Glomerular endothelial cell (primary cell): ENCODE measurements at places on chromosomes 12 and 14.

- peak; percentile 18 for DNase-seq
Observed at GRCh38 chr12:69415471-69416275, 54.5 kb upstream of the FRS2 start.

- DNase-seq, result no peak
Observed at GRCh38 chr14:105471297-105471821, 3.3 kb upstream of the CRIP2 start.

- no peak for DNase-seq
Observed at GRCh38 chr14:59811073-59811472, 59.5 kb downstream of the RTN1 start.

DNA sequence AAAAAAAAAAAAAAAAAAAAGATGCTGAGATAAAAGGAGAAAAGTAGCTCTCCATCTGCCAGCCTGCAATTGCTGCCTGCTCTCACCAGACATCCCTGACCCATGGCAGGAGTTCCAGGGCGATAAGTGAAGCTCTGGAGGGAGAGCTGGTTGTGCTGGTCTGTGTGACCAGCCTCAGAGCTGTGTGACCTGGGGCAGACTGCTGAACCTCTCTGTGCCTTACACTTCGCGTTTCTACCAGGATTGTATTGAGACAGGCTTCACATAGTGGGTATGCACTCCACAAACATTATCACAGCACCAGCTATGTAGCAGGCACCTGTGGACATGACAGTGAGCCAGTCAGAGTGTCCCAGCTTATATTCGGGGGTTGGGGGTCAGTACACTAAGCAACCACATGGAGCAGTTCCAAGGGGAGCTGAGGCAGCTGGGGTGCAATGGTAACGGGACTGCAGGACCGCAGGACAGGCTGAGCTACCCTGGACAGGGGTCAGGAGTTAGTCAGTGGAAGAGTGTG, 57.5 kb downstream of the RBM19 start:
- DNase-seq, result no peak

DNA sequence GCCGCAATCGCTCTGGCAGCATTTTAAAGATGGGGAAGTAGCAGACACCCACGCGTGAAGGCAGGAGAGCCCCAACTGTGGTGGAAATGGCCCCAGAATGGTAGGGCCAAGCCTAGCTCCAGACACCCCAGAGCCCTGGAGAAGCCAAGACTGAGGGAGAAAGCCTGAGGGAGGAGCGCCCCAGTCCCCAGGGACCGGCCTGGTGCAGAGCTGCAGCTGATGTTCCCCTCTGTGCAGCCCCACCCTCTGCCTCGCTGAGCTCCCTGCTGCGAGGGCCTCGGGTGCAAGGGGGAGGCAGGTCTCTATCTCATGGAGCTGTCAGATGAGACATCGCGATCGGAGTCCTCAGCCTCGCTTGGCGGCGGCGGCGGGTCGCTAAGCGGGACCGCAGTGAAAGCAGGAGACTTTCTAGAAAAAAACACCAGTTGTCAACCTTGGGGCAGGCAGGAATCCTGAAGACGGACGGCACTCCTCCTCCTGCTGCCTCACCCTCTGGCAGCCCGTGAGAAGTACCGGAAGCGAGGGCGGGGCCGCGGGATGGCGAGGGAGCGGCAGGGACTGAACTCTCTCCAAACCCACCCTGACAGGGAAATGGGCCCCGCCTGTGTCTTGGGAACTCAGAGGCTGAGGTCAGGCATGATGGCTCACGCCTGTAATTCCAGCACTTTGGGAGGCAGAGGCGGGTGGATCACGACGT, 6.0 kb downstream of the GAPDH start:
- no peak for DNase-seq

DNA sequence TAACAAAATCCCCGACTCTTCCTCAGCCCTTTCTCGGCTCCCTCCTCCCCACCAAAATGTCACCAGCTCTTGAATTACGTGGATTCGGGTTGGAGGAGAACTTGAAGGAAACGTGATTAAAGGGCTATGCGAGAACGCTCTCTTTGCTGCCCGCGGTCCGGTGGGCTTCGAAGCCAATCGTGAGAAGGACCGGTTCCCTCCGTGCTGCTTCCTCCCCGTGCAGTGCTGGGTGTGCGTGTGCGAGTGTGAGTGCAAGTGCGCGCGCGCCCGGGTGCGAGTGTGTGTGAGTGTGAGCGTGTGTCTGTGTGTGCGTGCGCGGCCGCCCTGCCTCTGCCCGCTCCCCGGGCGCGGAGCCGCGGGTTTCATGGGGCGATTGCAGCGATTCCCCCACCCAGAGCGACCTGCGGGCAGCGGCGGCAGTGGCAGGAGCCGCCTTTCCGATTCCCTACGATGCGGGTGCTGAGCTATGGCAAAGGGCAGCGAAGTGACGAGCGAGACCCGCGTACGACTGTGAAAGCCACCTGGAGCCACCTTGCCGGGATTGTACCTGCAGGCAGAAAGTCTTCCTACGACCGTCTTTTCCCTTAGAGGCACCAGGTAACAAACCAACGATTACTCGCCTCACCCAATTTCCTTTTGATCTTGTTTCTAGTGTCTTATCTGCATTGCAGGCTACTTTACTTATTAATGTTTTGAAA, 1.4 kb downstream of the LRFN5 start:
- no peak for DNase-seq

DNA sequence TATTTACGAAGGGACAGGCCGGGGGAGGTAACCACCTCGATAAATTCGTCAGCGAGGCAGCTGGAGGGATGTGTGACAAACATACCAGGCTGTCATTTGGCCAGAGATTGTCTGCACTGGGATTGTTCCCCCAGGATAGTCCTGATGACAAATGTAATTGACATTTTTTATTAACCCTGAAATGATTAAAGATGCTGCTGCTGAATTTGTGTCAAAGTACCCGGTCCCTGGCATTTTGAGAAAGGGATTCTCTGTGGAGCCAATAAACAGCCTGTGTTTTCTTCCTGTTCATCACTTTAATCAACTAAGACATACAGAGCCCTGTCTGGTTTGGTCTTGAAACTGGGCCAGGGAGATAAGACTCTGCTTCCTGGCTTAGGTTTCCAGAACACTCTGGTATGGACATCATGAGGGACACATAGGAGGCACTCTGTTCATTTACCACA, 117.6 kb downstream of the SLC25A47 start:
- no peak for DNase-seq

GRCh38 chr12:107564946-107565345, 120.7 kb upstream of the PWP1 start:
- DNase-seq, result no peak

GRCh38 chr12:1681493-1681807, 9.4 kb upstream of the ADIPOR2 start:
- no peak for DNase-seq

GRCh38 chr14:34372786-34373185, 89.3 kb downstream of the SPTSSA start:
- DNase-seq, result no peak
